ENCODE measurements at places on chromosomes 12 and 14.

DNA sequence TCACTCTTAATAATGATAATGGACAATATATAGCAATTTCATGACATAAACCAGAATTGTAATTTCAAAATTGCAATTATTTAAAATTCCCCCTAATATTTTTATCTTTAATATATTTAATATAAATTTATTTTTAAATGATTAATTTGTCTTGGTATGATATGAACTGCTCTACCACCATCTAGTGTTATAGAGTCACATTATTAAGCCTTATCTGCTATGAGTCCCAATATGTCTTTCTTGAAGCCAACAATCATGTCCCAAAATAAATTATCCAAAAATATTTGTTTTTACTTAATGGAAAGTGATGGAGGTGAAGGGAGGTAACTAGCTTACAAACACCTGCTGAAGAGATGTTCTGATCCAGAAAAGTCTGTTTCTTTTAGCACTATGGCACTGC, 151.4 kb downstream of the KCNC2 start:
- no peak for DNase-seq

DNA sequence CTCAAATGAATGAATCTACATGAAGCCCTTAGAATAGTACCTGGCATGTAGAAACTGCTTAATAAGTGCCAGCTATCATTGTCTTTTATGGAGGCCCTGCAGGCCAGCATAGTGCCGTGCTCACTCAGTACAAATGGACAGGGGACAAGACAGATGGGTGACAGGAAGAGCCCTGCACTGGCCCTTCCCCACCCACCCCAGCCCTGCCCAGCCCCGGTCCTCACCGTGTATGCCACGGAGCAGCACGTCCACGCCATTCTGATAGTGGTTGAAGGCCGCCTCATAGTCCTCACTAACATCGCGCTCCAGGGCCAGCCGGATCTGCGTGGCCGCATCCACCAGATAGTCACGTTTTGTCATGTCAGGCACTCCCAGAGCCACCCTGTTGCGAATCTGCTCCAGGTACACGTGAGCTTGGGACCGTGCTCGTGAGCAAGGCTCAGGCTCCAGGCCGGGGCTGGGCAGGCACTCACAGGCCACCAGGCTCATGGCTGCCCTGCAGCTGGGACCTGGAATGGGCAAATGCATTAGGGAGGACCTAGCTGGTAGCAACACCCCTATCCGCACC, 1.9 kb downstream of the RPS6KL1 start:
- DNase-seq, result no peak

GRCh38 chr12:94327809-94328208, 131.9 kb downstream of the CEP83 start:
- no peak for DNase-seq

DNA sequence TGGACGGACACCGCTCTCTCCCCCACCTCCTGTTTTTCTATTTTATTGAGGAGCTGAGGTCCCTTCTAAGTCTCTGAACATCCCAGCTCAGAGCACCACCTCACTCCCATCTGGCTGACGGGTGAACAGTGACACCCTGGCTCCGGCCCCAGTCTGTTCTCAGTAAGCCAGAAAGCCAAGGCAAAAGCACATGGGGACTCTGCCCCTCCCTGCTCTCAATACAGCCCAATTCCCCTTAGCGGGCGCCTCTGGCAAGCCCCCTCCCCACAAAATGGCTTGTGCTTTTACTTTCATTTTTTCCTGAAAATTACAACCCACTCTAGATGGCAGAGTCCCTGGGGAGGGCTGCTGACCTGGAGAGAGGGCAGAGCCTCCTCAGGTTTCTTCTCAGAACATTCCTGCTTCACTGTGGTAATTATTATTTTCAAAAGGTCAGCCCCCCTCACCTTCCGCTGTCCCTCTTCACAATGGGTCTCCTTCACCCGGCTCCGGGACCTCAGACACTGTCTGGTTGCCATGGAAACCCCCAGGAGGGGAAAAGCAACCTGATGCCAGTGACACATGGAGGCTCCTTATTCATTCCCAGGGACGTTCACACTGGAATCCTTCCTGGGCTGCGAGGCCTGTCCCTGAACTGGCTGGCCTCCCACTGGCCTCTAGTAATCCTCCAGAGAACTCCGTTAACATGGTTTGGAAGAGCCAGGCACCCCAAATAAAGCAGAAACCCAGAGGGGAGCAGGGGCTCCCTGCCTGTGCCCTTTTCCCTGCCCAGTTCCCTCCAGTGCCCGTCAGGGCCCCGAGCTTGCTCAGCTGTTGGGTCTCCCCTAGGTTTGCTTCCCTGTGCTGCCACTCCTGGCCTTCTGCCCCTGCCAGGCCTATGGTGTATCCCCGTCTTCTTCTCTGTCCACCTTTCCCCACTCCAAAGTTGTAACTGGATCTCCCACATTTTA, 15.9 kb downstream of the COL2A1 start:
- no peak for DNase-seq

- DNase-seq, result peak; percentile 4
These were observed at the start of gene NID2 for GRCh38 chr14:52068615-52069306. Gene NID2, minus strand, starts transcription at chr14:52069059. Its CDS starts 65 bp downstream, at chr14:52068994.

DNA sequence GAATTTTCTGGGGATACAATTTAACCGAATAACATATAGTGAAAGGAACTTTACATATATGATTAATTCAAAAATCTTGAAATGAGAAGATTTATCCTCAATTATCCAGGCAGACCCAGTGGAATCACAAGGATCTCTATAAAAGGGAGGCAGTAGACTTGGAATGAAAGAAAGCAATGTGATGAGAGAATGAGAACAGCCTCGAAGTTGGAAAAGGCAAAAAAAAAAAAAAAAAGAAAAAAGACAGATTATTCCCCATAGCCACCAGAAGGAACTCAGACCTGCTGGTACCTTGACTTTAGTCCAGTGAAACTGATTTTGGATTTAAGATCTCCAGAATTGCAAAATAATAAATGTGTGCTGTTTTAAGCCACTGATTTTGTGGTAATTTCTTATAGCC, 416.3 kb upstream of the OR4E1 start:
- no peak for DNase-seq

GRCh38 chr14:98578204-98578603, 693.8 kb downstream of the BCL11B start:
- DNase-seq, result no peak

GRCh38 chr12:67449591-67450052, 180.5 kb downstream of the CAND1 start:
- DNase-seq, result no peak

GRCh38 chr12:132065609-132066344, 78.3 kb downstream of the DDX51 start:
- DNase-seq, result no peak

- DNase-seq, result no peak
These were observed 67.3 kb upstream of the FBXO33 start for GRCh38 chr14:39499514-39499913.

DNA sequence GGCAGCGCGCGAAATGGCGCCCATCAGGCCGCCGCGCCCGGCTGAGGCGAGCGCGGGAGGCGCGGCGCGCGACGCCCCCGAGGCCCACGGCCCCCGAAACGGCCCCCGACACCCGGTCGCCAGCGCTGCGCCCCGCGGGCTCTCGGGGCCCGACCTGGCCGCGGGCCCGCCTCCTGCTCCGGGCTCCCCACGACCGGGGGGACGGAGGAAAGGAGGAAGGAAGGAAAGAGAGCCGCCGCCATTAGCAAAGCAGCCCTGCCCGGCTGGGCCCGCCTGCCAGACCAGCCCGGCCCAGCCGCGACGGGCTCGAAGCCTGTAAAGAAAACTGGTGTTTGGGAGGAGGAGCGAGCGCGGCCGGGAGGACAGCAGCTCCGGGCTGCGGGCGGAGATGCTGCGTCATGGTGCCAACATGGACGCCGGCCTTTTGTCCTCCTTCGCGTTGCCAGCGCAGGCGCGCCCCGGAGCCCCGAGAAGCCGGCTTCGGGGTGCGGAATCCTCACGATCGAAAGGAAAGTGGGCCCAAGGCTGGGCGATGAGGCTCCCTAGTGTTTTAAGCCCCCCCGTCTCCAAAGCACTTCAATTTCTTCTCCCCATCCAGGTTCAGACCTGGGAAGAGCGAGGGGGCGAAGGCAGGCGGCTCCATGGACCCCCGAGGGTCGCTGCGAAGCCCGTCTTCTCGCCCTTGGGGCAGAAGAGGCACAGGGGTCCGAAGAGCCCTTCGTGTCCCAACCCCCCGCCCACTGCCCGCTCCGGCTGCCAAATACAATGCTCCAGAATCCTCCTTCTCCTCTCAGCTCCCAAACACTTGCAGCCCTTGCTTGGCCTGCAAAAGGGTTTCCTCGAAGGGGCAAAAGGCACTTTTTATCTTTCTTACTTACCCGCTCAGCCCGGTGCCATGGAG, 2.9 kb upstream of the SETD1B start:
- peak; percentile 60 for DNase-seq

DNA sequence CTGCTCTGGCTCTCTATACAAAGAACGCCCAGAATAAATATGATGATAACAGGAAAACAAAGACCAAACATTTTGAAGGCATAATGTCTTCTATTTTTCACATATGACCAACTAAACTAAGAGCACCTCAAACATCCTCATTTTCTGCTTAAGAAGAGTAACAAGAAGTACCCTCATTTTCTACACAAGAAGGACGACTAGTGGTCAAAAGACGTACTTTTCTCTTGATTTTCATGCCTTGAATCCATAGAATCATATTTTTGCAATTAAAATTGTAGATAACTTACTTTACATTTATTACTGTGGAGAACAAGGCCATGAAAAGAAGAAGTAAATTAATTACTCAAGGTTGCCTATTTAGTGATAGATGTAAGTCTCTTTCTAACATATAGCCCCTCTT, 358.6 kb downstream of the DUSP6 start:
- DNase-seq, result no peak

GRCh38 chr12:64407342-64408223, 3.4 kb downstream of the XPOT start:
- DNase-seq, result no peak

- DNase-seq, result no peak
These were observed 14.6 kb upstream of the EEA1 start for GRCh38 chr12:92943482-92944250.

Measured in T-helper 9 cell (primary cell).